ENCODE measurements at places on chromosomes 3 and 15.

DNA sequence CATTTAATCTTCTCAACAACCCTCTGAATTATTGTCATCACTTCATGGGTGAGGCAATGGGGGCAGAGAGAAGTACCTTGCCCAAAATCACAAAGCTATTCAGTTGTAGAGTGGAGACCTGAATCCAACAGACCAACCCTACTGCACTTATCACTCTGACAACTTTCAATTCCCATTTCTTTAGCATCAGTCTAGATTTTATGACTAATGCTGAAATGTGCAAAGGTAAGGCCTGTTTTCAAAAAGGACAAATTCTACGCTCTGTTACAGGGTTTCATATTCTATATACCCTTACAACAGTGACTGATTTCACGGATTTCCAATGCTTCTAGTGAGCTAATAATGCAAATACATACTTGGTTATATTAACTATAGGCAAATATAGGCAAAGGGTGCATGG, 286.0 kb downstream of the ADAMTS17 start:
- no peak for DNase-seq

DNA sequence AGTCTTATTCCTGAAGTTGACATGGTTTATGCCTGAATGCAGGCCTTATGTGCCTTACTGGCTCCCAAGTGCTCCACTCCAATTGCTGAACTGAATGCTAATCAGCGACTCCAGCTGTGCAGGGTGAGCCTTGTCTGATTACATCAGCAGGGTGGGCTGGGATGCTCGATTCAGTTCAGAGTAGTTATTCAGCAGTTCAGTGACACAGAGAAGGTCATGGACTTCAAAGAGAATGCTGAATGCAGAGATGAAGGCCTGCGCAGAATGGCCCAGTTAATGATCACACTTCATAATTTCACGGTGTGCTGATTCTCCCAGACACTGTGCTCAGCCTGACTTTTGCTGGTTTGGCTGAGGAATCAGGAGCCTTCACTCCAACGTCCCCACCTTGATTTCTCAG, 63.6 kb downstream of the CLDN1 start:
- no peak for DNase-seq

- peak; percentile 62 for DNase-seq
Measured at GRCh38 chr3:76638006-76638405, 401.9 kb upstream of the ROBO2 start.

DNA sequence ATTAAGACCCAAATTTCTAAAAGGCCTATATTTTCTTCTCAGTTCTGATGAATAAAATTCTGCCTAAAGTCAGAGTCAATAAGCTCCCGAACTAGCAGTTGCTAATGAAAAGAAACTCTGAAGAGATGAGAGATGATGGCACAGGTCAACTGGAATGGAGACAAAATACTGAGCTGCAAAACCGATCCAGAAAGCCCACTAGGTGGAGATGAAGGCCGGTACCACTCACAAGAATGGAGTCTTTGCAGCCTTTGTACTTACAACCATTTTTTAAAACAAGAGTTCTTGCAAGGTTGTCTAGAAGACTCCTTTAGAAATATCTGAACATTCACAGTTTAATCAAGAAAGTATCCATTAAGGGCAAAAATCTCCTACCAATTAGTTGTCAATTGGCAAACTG, 119.9 kb upstream of the TJP1 start:
- DNase-seq: no peak

GRCh38 chr3:184366619-184367289, 5.2 kb downstream of the POLR2H start:
- DNase-seq: peak; percentile 29

DNA sequence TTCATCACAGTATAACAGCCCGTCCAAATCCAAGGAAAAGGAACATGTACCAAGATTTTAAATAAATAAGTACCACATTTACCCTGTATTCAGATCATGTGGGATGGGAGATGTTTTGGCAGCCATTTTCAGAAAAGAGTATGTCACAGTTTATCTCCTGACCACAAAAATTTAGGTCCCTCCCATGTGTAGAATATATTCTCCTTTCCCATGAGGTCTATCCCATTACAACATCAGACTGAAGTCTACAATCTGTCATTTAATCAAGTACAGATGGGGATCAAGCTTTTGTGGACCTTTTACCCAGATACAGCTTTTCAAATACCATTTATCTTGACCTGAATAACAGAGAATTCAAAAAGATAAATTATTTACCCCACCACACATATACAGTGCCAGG, 444.5 kb downstream of the PLOD2 start:
- peak; percentile 56 for DNase-seq

DNA sequence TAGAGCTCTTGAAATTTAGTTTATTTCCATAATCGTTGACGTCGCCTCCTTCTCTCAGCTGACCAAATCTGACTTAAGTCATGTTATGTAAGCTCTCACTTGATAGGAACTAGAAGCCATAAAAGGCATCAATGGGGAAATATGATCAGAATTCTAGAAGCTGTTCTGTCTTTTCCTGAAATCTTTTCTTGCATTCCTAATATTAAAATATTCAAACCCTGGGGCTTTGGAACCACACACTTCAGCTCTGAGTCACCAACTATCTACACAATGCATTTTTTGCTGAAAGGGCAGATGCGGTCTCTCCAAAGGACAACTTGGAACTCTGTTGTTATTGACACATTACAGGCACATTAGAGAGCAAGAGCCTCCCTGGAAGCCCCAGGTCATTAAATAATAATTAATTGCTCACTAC, 91.3 kb downstream of the LARS2 start:
- DNase-seq: peak; percentile 92

GRCh38 chr3:158819282-158819681, 17.4 kb downstream of the MFSD1 start:
- no peak for DNase-seq

DNA sequence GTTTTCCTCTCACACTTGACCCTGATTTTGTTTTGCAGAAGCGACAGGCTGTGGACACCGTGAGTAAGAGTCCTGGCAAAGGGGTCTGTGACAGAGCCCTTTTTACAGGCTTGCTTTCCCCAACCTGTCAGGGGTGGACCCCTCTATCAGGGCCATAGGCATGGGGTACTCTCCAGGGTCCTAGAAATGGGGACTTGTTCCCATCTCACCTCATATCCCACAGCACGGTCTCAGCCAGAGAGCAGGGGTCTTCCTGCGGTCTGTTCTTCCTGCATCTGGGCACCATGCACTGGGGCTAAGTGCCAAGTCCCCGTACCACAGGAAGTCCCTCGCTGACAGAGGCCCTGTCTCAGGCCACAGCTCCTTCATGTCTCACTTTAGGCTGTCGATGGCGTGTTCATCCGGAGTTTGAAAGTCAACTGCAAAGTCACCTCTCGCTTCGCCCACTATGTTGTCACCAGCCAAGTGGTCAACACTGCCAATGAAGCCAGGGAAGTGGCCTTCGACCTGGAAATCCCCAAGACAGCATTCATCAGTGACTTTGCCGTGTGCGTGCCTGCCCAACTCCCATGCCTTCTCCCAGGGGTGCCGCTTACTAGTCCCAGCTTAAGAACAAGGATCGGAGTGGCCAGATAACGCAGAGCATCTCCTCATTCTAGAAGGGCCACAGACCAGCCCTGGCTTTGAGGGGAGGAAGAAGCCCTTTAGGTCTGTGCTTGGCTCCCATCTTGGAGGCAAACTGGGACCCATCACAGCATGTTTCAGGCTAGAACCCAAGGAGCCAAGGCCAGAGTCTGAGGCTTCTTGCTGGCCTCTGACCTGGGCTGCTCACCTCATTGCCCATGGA, 783 bp downstream of the ITIH1 start:
- no peak for DNase-seq

DNA sequence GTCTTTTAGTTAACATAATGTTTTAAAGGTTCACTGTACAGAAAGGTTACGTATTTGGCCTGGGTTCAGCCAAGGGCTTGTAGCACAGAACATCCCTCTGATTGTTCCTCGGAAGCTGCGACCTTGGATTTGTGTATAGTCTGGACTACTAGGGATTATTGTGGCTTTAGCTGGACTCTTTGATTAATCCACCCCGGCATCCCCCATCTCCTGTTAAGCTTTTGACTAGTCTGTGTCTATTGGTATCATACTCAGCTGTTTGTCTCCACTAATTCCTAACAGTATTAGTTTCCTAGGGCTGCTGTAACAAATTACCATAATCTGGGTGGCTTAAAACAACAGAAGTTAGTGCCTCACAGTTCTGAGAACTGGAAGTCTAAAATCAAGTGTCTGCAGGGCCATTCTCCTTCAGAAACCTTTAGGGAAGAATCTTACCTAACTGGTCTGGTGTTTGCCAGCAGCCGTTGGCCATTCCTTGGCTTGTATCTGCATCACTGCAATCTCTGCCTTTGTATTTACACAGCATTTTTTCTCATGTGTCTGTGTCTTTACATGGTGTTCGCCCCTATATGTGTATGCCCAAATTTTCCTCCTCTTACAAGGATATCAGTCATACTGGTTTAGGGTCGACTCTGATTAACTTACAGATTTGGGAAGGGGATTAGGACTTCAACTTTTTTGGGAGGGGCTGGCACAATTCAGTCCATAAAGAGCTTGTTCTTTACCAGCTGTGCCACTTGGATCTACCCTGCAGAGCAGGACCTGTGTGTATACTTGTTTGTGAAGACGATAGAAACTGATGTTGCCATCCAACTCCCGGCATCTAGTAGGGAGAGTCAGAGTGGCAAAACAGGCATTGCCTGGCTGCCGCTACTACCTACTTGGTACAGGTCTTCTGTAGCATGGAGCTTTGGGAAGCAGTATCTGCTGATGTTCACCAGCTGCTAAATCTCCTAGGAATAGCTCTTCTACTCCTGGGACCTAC, 117.8 kb downstream of the UBE2E2 start:
- no peak for DNase-seq

DNA sequence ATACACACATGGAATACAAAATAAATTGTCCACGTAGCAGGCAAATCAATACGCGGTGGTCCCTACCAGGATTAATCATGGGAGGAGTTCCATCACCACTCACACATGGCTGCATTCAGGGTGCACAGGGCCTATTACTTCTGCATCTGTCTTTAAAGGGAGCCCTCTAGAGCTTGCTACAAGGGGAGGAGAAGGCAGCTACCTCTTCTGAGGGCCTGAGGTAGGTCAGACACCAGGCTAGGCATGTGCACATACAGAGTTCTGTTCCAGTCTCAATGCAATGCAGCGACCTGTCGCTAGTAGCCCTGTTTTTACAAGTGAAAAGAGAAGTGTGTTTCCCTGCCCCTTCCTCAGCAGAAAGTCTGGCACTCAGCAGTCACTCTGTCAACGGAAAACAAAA, 102.7 kb downstream of the ROBO2 start:
- no peak for DNase-seq

- DNase-seq: no peak
Measured at GRCh38 chr3:186882150-186882524, 39.6 kb downstream of the ADIPOQ start.

GRCh38 chr3:38397320-38397719, 50.7 kb downstream of the XYLB start:
- DNase-seq: peak; percentile 43

- no peak for DNase-seq
Measured at GRCh38 chr15:74257105-74257504, 21.0 kb downstream of the CCDC33 start.

- DNase-seq: no peak
Measured at GRCh38 chr3:176310641-176311040, 886.6 kb downstream of the TBL1XR1 start.

GRCh38 chr15:47432826-47433225, 284.5 kb upstream of the SEMA6D start:
- DNase-seq: peak; percentile 72

DNA sequence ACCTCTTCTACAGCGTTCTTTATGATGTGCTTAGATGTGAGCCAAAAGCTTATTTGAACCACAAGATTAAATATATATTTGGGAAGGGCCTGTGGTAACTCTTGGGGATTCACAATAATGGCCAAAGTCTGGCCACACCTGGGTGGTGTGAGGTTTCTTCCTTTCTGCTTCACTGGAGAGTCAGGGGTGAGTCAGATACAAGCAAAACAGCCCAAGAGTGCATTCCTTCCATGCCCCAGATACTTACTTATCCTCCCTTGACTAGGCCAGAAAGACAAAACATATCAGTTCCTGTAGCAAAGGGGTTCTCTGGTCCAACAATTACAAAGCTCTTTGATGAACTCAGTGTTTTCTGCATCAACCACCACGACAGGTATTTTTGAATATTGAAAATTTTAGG, 941 bp downstream of the ZBED2 start:
- peak; percentile 87 for DNase-seq

DNA sequence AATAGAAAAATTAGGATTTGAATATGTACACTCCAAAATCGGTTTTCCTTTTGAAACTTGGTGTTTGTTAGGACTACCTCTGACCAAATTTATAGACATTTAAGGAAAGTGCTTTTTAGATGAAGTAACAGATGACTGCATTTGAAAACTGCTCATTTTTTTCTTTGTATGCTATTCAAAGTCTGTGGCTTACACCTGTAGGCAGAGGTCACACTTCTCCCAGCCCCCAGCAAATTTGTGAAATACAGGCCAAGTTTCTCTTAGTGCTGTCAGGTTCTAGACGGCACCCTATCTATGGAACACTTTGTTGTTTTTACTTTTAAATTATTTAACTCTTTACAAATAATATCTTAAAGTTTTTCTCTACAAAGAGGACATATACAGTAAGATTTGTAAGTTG, 100.8 kb upstream of the C15orf61 start:
- DNase-seq: no peak

DNA sequence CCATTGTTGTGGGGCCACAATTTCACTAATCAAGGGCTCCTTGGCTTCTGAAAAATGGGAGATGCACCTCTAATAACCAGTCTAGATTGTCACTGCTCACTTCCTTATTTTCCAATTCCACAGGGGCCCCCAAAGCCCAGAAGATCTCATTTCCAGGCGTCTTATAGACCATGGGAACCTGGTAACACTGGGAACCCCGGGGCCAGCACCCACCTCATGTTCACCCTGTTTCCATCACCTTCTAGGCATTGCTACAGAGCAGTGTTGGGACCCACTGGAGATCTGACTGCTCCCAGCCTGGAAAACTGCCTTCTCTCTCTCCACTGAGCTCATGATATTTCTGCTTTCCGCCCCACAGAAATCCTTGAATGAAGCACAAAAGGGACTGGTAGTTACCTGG, 61.5 kb downstream of the TFRC start:
- no peak for DNase-seq

DNA sequence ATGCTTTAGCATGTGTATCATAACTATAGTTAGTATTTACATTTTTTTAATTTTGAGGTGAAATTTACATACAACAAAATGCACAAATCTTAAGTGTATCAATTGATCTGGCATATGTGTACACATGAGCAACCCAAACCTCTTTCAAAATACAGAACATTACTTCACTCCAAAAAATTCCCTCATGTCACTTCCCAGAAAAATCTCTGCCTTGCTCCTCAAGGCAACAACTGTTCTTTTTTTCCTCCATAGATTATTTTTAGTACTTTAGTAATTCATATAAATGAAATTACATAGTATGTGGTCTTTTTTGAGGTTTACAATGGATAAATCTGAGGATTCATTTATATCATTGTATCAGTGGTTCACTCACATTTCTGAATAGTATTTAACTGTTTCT, 84.9 kb downstream of the TRIM42 start:
- DNase-seq: no peak

GRCh38 chr3:31067004-31067403, 172.5 kb upstream of the GADL1 start:
- DNase-seq: peak; percentile 75

- DNase-seq: no peak
Measured at GRCh38 chr15:61527836-61528580, 298.9 kb upstream of the RORA start.

Data from fibroblast of skin of back (primary cell).